ENCODE measurements at places on chromosomes 2 and 18.

DNA sequence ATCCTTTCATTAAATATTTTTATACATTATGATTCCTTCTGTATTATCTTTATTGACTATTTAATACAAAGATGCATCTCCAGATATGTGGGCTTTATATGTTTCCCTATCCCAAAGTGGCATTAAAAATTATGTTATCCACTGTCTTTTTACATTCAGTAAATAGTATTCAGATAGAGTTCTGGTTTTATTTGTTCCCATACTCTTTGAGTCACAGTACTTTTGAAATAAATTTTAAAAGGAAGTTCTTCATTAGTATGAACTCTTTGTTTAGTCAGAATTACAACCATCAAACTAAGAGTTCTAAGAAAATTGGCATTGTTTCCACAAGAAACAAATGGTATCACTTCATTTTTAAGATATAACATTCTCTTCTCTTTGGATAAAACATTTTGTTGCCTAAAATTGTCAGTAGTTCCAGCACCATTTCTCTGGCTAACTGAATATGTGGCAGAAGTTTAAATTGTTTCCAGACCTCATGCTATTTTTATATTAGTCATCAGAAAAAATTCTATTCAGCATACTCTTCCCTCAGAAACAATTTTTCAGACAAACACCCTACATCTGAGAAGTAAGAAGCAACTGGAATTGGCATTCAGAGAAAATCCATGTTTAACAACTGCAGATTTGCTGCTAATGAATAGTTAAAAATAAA is 88.5 kb upstream of the COL5A2 start:
- DNase-seq, result no peak

GRCh38 chr18:27931535-27931934 is 245.4 kb downstream of the CDH2 start:
- no peak for DNase-seq

DNA sequence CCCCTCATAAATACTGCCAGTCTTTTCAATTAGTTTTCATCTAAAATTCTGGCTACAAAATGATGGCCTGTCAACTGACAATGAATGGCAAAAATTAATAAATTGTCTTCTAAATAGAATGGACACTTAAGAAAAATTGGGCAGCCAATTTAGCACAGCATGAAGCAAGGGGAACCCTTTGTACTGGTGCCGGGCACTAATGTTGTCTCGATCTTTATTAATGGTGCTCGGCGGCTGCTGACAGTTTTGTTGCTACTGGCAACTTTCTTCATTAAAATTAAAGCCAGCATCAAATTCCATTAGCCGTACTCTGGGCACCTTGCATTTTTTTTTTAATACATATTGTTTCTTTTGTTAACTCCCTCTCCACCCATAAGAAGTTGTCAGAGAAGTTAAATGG is 309.3 kb downstream of the GBX2 start:
- DNase-seq, result no peak

- DNase-seq, result no peak
Observed at GRCh38 chr2:128452536-128453530, 134.2 kb upstream of the HS6ST1 start.

- no peak for DNase-seq
Observed at GRCh38 chr2:81260320-81260719, 955.8 kb upstream of the LRRTM1 start.

GRCh38 chr2:14621114-14621513 is 11.4 kb upstream of the LRATD1 start:
- no peak for DNase-seq

All from GM06990 (cell line).